ENCODE measurements at places on chromosomes 1 and 21.

- DNase-seq: no peak
These were observed 52.3 kb downstream of the OPTC start for GRCh38 chr1:203546274-203546673.

- DNase-seq: no peak
These were observed 204.7 kb upstream of the EDN2 start for GRCh38 chr1:41689139-41689538.

DNA sequence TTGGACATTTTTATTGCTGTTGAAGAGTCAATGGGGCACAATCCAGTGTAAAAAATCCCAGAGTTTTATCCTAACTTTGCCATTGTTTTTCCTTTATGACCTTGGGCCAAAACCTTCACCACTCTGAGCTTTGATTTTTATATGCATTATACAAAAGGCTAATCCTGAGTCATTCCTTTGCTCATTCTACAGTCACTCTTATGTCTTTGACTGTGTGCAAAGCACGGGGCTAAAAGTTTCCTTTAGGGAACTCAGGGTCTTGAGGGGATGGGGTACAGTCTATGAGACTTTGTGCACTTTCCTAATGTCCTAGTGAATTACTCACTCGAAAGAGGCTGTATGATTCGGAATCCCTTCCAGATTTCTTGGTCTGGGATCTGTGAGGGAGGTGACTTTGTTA lies 543.2 kb upstream of the CAMK1G start:
- no peak for DNase-seq

DNA sequence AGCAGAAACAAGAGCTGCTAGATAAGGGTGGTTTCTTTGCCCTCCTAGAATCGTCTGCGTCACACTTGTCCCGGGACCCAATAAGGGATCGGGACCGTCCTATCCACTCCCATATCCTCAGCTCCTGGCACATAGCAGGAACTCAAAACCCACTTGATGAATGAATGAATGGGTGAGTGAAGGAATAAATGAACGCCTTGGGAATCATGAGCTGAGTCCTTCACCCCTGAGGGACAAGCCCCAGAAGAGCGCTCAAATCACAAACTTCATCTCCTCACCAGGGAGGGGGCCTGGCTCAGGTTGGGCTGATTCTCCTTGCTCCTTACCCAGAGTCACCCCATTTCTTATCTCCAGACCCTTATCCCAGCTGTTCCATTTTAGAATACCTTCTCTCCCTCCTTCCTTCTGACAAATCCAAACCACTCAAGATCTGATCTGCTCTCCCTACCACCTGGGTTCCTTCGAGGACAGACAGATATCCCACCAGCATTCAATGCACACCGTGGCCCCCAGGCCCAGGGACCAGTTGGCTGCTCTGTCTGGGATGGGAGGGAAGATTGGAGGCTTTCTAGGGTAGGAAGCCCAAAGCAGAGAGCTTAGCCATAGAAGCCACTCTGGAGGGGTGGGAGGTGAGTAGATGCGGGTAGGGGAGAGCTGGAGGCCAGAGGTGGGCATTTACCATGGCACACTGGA lies 643 bp upstream of the MOB3C start:
- no peak for DNase-seq

DNA sequence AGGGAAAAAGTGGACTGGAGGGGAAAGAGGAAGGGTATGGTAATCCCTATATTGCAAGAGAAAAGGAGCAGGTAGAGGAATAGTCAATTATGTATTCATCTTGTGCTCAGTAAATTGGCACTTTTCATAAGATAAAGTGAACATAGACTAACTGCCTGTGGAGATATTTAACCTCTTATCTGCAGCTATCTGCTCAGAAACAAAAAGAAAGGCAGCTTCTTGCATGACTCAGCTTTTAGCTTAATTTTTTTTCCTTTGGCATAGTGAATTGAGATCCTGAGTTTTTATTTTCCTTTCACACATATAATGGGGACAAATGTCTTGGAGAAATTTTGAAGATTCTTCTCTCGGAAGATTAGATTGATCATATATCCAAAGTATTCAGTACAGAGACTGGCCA lies 127.6 kb upstream of the F3 start:
- DNase-seq: peak; percentile 34

GRCh38 chr1:21550097-21550496 lies 40.9 kb downstream of the ALPL start:
- no peak for DNase-seq

DNA sequence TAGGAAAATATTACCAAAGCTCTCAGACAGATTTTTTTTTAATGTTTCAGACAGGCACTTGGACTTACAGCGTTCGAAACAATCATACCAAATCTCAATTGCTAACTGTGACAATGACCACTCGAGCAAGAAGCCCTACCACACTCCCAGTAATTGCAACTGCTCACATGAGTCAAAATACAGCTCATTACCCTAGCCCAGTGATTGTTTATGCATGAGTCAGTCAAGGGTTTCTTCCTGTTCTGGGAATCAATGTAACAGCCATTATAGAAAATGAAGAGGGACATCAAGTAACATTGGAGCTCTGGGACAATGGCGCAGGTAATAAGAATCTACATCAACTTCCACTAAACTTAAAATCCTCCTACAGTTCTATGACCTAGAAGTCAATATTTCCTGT lies 56.1 kb upstream of the SH3GLB1 start:
- peak; percentile 83 for DNase-seq

DNA sequence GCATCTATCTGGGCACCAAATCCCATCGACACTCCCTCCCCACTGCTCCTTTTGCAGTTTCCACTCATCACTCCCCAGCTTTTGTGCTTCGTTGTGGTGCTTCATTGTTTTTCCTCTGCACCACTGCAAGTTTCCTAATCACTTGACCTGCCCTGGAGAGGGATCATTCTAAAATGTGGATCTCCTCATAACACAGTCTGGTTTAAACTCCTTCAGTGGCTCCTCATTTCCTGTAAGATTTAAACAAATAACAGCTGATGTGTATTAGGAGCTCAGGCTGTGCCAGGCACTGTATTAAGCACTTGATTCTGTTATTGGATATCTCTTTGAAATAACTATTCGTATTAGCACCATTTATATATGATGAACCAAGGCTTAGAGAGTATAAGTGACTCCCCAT lies 51.3 kb downstream of the MAP10 start:
- DNase-seq: no peak

- DNase-seq: no peak
These were observed 29.3 kb downstream of the C1orf141 start for GRCh38 chr1:67105508-67105907.

GRCh38 chr21:41170442-41170841 lies 2.5 kb downstream of the BACE2 start:
- no peak for DNase-seq

DNA sequence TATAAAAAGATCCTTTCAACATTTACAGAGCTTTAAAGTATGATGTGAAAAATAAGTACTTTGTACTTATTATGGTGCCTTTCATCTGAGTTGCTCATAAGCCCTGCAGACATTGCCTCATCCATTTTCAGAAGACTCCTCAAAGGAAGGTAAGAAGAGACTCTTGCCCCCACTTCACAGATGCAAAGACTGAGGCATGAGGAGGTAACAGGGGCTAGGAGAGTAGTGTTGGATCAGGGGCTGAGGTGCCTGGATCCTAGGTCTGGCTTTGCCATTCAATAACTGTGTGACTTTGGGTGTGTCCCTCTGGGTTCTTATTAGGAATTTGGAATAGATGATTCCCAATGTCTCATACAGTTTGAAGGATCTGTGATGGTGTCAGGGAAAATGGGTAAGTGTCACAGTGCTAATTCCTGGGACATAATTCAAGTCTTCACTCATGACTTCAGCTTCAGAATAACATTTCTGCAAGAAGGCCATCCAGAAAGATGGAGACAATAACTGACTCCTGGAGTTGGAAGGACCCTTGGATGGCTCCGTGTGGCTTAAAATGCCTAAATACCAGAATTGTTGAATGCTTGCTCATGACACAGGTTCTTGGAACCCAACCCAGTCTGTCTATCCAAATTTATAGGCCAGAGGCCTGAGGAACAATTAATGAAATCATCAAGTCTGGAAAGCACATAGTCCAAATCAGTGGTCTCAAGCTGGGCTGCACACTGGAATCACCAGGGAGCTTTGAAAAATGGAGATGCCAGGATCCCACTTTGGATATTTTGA lies 93.1 kb upstream of the RUNX1 start:
- no peak for DNase-seq

GRCh38 chr1:167489571-167490340 lies 28.6 kb downstream of the CD247 start:
- no peak for DNase-seq

GRCh38 chr21:14453339-14454015 lies 70.5 kb upstream of the HSPA13 start:
- no peak for DNase-seq

GRCh38 chr1:40773748-40774265 lies 9.8 kb upstream of the KCNQ4 start:
- DNase-seq: no peak

DNA sequence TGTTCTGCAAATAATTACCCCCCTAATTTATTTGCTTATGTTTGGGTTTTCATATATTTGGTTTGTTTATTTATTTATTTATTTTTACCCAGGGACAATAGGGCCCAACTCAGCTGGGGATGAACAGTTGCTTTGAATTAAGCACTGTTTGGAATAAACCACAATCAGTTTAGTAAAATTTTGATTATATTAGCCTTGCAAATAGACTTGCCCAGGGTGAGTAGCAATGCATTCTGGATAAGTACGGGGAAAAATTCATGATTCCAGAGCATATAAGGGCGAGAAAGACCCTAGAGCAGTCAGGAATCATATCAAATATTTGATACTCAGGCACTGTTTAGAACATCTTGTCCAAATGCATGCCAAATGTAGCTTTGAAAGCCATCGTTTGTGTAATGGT lies 242.7 kb downstream of the OMA1 start:
- DNase-seq: no peak

DNA sequence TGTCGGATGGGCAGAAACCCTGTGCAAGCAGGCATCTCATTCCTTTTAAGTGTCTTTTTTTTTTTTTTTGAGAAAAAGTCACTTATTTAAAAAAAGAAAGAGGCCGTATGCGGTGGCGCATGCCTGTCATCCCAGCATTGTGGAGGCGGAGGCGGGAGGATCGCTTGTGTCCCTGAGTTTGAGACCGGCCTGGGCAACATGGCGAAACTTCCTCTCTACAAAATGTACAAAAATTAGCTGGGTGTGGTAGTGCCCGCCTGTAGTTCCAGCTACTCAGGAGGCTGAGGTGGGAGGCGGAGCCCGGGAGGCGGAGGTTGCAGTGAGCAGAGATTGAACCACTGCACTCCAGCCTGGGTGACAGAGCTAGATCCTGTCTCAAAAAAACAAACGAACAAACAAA lies 1.7 kb downstream of the GPR137B start:
- no peak for DNase-seq

- no peak for DNase-seq
These were observed 5.2 kb downstream of the SLC2A1 start for GRCh38 chr1:42953182-42954180.

DNA sequence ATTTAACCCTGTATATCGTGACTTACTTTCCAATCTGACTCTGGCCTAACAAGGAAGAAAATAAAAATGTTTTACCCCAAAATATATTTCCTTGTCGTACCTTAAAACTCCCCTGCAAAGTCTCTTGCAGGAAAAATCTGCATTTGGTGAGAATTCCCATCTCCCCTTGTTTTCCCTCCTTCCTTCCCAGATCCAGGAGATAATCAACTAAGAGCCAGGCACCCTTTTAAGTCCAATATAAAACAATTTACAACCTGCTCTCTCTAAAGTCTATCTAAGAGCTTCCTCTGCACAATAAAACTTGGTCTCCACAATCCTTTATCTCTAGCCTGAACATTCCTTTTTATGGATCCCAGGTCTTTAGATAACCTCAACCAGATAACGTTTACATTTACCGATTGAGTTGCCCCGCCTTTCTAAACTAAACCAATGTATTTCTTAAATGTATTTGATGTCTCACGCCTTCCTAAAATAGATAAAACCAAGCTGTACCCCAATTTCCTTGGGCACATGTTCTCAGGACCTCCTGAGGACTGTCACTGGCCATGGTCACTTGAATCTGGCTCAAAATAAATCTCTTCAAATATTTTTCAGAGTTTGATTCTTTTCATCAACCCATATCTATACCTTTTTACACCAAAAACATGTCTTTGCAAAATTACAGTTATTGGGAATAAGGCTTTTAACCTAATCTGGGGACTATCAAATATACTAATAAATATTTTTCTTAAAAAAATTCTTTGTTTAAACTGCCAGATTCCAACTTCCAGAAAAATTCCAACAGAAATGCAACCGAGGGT lies 993 bp downstream of the DDX59 start:
- peak; percentile 6 for DNase-seq

- DNase-seq: peak; percentile 63
These were observed at the start of gene FAM43B for GRCh38 chr1:20551945-20552727. FAM43B (plus strand) TSS chr1:20552573; CDS start chr1:20552974, 401 bp downstream.

DNA sequence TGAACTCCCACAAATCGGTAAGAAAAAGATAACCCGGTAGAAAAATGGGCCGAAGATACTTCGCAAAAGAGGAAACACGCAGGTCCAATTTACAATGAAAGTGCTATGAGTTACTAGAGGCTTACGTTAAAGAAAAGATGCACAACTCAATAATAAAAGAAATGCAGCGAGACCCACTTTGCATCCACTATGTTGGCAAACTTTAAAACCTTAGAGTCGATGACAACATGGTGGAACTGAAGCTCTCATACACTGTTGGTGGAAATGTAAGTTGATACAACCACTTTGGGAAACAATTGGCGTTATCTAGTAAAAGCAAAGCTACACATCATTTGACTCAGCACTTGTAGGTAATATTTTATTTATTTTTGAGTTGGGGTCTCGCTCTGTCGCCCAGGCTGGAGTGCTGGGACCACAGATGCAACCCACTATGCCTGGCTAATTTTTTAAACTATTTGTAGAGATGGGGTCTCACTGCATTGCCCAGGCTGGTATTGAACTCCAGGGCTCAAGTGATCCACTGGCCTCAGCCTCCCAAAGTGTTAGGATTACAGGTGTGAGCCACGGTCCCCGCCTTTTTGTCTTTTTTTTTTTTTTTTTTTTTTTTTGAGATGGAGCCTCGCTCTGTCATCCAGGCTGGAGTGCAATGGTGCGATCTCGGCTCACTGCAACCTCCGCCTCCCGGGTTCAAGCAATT lies 696 bp upstream of the GPATCH3 start:
- no peak for DNase-seq

DNA sequence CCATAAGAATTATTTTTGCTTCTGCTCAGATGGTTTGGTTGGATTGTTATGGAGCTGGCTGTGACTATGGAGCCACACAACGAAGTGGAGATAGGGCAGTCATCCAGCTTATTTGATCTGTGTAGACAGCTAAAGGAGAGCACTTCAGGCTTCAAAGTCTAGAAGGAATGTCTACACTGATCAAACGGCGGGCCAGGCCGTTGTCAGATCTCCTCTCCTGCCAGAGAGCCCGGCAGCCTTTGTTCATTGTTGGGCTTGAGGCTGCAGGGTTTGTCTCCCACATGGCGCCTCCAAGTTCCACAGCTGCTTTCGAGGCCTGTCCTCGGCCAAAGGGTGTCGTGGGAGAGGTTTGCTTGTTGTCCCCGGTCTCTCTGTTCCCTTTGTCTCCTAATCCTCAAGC lies 2.8 kb upstream of the STMN1 start:
- no peak for DNase-seq

GRCh38 chr1:112296908-112297307 lies 99.1 kb upstream of the CTTNBP2NL start:
- DNase-seq: peak; percentile 31
